Fibroblast of villous mesenchyme (primary cell): ENCODE measurements at places on chromosomes 7 and 10.

DNA sequence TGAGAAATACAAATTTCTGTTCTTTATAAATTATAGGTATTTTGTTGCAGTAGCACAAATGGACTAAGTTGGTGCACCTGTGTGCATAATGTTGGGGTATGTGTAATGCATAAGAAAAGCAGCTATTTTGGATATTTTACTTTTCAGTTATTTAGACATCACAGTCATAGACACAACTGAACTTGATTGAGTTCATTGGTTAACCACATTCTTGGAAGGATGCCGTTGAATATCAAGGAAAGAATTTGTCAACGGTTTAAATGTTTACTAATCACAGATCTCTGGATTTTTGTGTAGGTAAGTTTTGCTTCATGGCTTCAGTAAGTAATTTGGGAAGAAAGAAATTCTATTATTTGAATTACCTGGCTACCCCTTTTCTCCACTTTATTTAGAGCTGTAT is 4.1 kb downstream of the OTUD1 start:
- peak; percentile 25 for DNase-seq

- DNase-seq: no peak
Observed at GRCh38 chr10:103443475-103444185, 8.5 kb downstream of the CALHM2 start.

- DNase-seq: peak; percentile 36
Observed at GRCh38 chr10:71829171-71829570, 21.9 kb downstream of the PSAP start.

GRCh38 chr7:24756545-24757352 is 515 bp downstream of the GSDME start:
- peak; percentile 64 for DNase-seq

GRCh38 chr7:98289333-98289875 is 7.9 kb downstream of the BRI3 start:
- no peak for DNase-seq

DNA sequence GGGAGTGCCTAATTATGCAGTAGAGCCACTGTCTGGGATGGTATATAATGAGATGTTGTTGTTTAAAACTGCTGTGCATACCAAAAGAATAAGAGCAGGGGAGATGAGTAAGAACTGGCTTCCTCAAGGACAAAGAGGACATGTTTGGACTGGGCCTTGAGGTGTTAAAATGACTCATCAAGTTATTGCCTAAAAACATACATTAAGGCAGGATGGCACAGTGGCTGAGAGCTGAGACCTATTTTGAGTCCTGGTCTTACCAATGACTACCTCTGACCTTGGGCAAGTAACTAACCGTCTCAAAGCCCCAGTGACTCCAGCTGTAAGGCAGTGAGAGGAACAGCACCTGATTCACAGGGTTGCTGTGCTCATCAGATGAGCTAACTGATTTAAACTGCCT is 71.1 kb downstream of the CFAP58 start:
- no peak for DNase-seq

- no peak for DNase-seq
Observed at GRCh38 chr10:54905578-54906192, 104.7 kb upstream of the PCDH15 start.

- DNase-seq: no peak
Observed at GRCh38 chr7:95491634-95492314, 6.0 kb downstream of the ASB4 start.

DNA sequence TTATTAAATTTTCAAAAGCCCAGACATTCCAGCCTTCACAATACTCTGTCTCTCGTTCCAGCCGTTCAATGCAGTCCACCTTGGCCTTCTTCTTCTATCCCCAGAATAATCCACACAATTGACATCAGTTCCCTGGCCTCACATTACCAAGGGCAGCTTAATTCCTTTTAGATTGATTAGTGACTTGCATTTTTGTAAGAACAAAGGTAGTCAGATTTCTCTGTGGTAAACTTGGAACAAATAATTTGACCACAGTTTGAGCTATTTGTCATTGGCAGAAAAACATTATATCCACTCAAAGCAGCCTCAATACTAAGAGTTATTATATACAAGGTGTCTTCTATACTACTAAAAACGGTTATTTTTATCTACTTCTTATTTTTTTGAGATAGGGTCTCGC is 5.1 kb upstream of the CYTH3 start:
- DNase-seq: no peak

- DNase-seq: no peak
Observed at GRCh38 chr7:92934096-92934495, 97.7 kb upstream of the CDK6 start.

DNA sequence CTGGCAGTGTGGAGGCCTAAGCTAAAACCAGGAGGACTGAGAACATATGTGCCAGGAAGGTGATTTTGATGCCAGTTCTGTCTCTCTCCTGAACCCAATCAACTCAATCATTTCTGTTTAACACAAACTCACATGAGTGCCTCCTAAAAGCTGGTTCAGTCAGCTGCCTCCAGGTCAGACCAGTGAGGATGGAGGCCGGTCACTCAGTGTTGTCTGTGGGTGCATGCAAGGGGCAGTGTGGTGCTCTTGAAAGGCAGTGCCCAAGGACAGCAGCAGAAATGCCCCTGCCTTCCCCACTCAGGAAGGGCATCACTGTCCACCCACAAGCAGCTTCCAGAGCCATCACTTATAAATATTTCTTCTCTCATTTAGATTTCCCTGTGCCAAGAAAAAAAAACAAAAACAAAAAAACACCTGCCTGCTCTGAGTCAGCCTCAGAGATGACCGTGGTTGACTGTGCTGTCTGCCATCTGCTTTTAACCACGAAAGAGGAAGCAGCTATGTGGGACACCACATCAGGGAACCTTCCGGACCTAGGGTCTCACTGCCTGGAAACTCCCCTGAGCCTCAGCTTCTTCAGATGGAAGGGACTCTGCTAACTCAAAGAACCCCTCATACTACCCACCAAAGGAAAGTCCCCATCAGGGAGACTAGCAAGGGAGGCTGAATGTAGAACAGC is 39.1 kb downstream of the VOPP1 start:
- peak; percentile 51 for DNase-seq

GRCh38 chr7:157955348-157955999 is 618.7 kb downstream of the DNAJB6 start:
- DNase-seq: no peak

DNA sequence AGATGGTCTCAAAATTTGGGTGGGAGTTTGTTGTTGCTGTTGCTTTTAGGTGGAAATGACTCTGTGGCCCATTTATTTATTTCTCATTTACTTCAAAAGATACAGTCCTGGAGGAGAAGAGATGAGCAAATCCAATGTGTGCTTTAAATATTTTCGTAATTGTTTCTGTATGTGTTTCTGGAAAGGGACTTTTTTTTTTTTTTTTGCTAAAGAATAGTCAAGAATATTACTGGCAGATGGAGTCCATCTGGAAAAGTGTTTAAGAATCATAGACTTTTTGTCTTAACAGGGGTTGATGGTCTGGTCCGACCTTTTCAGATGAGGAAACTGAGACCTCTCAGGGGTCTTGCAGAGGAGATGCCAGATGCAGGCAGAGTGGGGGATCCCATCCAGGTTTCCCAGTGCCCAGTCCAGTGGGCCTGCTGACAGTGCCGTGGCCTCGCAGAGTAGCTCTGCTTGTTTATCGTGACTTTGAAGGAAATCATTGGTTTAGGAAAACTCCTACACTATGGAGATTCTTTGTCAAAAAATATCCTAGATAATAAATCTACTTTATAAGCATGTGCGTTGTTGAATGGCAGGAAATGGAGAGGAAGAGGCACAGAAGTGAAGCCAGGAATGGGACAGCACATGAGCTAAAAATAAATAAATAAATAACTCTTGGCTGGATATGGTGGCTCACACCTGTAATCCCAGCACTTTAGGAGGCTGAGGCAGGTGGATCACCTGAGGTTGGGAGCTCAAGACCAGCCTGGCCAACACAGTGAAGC is 164.3 kb upstream of the SVIL start:
- peak; percentile 46 for DNase-seq

- DNase-seq: no peak
Observed at GRCh38 chr7:23449941-23450340, 20.4 kb downstream of the IGF2BP3 start.

DNA sequence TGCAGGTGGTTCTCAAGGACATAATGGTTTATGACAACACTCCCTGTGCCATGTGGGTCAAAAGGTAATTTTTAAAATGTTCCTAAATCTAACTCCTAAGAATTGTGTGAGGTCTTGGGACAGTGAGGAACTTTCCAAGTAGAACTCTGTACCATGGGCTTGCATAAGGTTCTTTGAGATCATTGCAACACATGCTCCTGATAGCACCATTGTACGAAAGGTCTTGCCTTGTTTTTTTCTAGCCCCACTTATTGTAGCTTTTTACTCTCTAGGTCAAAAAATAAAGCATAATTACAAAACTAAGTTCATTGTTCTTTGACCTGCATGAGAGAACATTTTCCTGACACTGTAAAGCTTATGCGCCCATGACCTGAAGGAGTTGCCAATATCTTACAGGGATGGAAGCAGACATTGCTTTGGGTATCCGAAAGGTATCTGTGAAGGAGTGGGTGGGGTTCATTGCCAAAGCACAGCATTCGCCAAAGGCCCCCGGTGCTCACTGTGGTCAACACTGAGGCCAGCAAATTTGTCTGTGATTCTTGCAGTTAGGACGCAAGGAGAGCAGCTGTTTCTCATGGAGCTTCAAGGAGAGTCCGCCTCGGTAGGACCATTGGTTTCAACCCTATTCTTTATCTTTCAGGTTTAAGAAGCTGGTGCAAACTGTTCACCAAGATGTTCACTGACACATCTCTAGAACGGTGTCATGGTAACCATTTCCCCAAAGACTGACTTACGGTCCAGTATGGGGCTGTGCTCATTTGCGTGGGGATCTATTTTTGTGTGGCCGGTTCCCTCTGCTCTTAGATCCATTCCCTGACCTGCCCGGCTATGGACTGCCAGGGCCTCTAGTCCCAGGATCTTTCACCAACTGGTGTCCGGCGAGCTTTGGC is 7.6 kb upstream of the PRKAG2 start:
- no peak for DNase-seq

DNA sequence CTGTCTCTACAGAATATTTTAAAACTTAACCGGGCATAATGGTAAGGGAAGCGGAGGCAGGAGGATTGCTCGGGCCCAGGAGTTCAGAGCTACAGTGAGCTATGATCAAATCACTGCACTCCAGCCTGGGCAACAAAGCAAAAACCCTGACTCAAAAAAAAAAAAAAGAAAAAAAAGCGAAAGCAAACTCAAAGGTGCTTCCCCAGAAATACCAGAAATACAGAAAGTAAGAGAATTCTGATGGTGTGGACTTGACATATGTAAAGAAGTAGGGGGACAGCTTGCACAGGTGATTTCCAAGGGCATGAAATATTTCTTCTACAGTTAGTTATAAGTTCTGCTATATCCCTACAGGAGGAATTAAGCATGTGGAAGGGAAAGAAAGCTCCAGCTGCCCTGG is 69.7 kb upstream of the APBB1IP start:
- no peak for DNase-seq

DNA sequence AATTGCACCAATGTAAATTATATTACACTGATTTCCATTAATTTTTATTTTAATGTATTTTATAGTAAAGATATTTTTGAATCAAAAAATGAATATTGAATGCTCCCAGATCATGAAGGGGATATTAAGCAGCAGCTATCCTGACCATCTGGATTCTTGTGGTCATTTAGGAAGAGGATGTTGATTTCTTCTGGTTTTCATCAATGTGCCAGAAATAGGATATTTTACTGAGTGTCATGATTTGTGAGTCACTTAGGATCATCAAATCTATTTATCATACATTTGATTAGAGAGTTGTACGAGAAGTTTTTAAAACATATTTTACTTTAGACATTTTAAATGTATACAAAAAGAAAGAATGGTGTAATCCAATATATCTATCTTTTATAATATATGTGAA is 366.3 kb upstream of the CHRM2 start:
- peak; percentile 2 for DNase-seq

DNA sequence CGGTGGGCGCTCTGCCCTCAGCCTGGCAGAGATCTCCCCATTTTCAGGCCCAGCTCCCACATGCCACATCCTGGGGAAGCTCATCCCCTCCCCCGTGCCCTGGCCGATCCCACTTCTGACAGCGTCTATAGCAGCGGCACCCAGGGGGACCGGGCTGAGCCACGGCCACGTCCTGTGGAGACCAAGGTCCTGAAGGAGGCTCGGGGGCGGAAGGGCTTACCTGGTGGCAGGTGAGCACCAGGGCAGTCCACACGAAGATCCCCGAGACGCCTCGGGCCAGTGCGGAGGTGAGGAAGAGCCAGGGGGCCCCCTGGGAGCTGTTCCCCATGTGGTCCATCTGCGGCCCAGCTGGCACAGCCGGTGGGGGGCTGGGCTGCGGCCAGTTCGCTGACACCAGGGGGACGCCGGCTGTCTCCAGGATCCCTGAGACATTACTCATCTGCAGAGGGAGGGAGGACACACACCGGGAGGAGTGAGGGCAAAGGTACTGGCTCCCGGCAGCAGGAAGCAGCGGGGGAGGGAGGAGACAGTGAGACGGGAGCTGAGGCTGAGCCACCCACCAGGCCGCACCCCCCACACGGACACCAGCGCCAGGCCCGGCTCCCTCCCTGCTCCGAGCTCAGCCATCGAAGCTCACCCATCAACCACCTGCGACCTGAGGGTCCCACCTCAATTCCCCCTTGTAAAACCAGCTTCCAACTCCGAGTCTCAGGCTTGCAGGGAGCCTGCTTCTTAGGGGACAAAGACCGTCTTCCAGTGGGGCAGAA is 776 bp downstream of the TMEM184A start:
- peak; percentile 86 for DNase-seq

GRCh38 chr10:81920213-81920829 is 45.3 kb downstream of the NRG3 start:
- no peak for DNase-seq

- no peak for DNase-seq
Observed at GRCh38 chr7:90648834-90649233, 52.7 kb downstream of the CDK14 start.

DNA sequence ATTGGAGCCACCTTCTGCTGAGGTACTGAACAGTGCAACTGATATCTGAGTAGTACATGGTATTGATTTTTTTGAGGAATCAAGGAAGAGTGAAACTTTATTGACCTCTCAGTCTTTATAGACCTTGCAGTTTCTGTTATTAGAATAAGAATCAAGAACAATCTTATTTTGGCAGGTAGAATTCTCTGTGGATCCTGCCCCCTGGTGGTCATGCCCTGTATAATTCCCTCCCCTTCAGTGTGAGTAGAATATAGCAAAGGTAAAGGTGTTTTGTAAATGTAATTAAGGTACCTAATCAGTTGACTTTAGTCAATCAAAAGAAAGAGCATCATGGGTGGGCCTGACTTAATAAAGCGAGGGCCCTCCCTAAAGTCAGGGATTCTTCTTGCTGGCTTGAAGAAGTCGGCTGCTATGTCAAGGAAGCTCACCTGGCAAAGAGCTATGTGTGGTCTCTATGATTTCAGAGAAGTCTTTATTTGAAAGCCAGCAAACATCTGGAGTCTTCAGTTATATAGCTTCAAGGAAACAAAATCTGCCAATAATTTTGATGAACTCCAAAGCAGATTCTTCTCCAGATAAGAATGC is 142.8 kb downstream of the LSM5 start:
- DNase-seq: peak; percentile 2

- peak; percentile 78 for DNase-seq
Observed at GRCh38 chr10:5776881-5777197, 36.4 kb downstream of the GDI2 start.

- DNase-seq: no peak
Observed at GRCh38 chr10:43250615-43251418, 16.0 kb downstream of the RASGEF1A start.

GRCh38 chr10:25026463-25026862 is 10.1 kb downstream of the THNSL1 start:
- DNase-seq: peak; percentile 18
